ENCODE measurements at places on chromosomes 3 and 15. TPM values are rescaled to one million over a fixed set of nuclear protein-coding genes. Genes with fewer than 3 reads are reported as not detected.
A peak's percentile ranks its signal among the peaks of the same experiment; 100 is the strongest.

The SLC15A2 gene
- total RNA-seq, result 6.8 TPM

The COLQ gene
- 0.99 TPM for total RNA-seq

The CA12 gene
- total RNA-seq, result 0.74 TPM

- no peak for DNase-seq
Observed at GRCh38 chr3:50658416-50658815, 16.3 kb upstream of the DOCK3 start.

GRCh38 chr3:38544926-38545325 lies 48.8 kb downstream of the EXOG start:
- DNase-seq, result no peak

DNA sequence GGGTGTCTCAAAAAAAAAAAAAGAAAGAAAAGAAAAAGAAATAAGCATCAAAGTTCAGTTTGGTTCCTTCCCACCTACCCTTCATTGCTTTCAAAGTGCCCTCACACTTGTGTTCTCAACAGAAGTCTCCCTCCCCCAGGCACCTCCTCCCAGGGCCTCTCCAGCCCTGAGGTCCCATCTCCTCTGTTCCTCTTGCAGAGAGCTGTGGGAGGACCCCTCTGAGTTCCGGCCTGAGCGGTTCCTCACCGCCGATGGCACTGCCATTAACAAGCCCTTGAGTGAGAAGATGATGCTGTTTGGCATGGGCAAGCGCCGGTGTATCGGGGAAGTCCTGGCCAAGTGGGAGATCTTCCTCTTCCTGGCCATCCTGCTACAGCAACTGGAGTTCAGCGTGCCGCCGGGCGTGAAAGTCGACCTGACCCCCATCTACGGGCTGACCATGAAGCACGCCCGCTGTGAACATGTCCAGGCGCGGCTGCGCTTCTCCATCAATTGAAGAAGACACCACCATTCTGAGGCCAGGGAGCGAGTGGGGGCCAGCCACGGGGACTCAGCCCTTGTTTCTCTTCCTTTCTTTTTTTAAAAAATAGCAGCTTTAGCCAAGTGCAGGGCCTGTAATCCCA lies 6.1 kb downstream of the CYP1A2 start:
- DNase-seq, result no peak

The SCAMP5 gene
- 2.8 TPM for total RNA-seq

DNA sequence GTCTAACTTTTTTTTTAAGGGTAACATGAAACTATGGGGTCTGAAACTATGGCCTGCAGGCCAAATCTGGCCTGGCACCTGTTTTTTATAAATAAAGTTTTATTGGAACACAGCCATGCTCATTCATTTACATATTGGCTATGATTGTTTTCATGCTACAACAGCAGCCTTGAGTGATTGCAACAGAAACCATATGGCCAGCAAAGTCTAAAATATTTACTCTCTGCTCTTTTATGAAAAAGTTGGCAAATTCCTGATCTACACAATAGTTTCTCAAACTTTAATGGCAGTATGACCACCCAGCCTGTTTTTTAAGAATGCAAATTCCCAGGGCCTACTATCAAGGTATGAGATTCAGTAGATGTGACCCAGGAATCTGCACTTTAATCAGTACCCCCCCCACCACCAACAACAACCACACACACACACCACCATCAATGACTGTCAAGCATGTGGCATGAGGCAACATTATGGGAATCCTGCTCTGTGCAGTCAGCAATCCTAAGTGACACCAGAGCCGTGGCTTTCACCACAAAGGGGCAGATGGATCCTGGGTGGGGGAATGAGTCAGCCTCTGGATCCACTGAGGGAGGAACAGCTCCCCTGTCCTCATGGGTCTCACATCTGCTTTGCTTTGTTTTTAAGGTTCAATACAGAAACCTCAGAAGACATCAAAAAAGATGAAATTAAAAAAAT lies 142.8 kb downstream of the NTRK3 start:
- no peak for DNase-seq

DNA sequence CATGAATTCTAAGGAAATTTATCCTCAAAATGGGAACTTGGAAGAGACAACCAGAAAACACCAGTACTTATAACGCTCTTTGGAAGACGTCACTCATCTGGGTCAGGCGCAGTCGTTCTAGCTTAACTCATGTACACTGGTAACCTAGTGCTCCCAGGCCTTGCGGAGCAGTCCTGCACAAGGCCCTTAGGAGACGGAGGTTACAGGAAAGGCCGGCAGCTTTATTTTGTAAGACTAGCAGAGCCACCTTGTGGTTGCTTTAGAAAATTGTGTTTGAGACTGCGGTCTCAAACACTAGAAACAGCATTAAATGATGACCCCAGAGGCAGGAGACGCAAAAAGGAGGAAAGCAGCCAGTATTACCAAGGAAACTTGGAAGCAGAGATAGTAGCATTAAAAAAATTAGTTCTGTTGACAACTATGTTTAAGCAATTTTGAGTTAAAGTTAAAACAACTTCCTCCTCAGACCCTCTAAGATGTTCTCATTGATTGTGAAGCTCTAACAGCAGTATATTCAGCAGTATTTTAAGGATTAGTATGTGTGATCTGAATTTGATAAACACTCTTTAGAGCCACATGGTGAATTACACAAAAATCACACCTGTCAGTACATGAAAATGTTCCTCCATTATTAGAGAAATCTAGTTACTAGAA lies 141.9 kb upstream of the C2CD4B start:
- peak; percentile 57 for DNase-seq

DNA sequence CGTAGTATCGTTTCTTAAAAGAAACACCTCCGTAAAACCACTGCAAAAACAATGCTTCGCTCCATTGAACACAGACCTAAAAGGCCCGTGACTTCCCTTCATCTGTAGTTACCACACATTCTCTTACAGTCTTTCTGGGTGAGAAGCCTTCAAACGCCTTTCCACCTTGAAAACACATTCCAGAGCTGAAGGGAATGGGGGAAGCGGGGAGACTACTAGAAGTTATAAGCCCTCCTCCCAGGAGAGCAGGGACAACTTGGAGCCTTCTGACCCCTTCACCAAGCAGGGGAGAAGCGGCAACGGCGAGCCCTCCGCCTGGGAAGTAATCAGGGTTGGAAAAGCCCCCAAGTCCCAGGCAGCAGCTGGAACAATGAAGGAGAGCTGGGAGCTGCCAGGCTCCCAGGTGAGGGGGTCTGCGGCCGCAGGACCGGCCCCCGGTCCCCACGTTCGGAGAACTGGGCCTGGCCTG lies 461 bp downstream of the SECISBP2L start:
- no peak for DNase-seq

DNA sequence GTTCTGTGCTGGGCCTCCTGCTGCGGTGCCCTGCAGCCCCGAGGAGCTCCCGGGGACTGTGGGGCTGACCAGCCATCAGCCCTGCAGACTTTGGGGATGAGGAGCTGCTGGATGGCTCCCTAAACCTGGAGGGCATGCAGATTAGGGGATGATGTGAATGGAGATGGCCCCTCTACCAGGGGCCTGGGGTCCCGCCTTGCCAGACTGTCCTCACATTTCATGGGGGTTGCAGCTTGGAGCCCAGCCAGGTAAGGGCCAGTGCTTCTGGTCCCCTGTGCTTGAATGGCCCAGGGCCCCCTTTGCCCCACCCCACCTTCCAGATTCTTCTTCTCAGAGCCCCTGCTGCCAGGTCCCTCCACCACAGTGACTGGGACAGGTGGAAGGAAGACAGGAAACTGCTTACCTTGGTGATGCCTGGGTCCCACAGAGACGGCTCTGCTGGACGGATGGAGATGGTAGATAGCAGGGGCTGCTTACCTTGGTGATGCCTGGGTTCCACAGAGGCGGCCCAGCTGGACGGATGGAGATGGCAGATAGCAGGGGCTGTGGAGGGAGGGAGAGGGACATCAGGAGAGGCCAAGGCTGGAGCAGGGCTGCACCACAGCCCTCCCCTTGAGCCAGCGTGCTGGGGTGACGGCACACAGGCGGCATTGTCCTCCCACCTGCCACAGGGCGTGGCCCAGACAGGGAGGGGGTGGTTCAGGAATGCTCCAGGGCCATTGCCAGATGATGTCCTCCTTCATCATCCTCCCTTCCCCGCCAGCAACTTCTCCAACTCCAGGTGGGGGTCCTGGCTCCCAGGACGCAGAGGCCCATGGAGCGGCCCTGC lies at the start of gene SPTBN5:
Gene SPTBN5 (minus strand): TSS at position 632 of the 829 bp plus-strand sequence. CDS start 556 bp downstream, at position 76.
- no peak for DNase-seq

GRCh38 chr3:190378240-190378891 lies 9.6 kb upstream of the CLDN16 start:
- no peak for DNase-seq

The ATP8B4 gene
- total RNA-seq, result 3.1 TPM

DNA sequence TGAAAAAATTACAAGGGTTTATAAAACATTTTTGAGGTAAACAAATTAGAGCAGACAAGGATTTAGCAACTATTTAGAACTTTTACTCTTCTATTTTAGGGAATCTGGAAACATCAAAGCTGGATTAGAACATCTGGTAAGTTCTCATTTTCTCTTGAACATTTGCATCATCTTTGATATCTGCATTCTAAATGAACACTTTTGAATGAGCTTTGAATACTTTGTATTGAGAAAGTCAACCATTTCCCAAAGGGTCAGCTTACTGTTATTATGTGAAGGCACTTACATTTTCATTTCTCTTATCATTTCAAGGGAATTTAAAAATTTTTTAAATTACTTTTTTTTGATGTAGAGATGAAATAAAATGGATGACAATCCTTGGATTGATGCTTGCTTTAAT lies 188.1 kb downstream of the RSRC1 start:
- no peak for DNase-seq

DNA sequence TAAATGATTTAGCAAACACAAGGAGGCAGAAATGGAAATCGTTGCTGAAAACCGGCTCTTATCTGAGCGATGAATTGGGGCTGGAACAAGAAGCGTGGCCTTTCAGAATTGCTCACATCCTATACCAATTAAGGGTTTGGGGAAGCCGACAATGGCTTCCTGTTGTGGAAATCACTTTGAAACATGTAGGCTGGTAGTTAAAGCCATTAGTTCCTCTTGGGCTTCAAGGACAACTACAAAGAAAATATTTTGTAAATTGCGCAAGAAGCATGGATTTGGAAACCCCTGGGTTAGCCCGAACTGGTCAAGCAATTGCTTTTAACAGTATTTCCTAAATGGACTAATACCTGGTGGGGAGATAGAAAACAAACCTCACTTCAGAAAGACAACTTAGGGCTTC lies 182.4 kb downstream of the ADAMTS9 start:
- DNase-seq, result no peak

- no peak for DNase-seq
Observed at GRCh38 chr15:35727627-35728026, 181.7 kb upstream of the DPH6 start.

GRCh38 chr3:193310914-193311723 lies 67.4 kb downstream of the ATP13A5 start:
- DNase-seq, result no peak

- no peak for DNase-seq
Observed at GRCh38 chr3:178393824-178394223, 142.4 kb upstream of the KCNMB2 start.

DNA sequence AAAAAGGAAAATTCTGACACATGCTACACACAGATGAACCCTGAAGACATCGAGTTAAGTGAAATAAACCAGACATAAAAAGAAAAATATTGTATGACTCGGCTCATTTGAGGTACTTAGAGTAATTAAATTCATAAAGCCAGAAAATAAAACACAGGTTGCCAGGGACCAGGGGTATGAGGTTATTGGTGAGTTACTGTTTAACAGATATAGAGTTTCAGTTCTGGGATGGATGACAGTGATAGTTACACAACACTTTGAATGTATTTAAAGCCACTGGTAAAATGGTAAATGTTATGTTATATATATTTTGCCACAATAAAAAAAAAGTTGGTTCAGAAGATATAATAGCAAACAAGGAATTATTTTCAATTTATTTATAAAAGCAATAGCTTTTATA lies 436.1 kb upstream of the WNT5A start:
- DNase-seq, result no peak

GRCh38 chr3:20022954-20023622 lies 11.0 kb upstream of the PP2D1 start:
- no peak for DNase-seq

The MME gene
- total RNA-seq, result 3.9 TPM
